ENCODE measurements at places on chromosomes 1 and 21. TPM values are rescaled to one million over a fixed set of nuclear protein-coding genes. Genes with fewer than 3 reads are reported as not detected.
A peak's percentile ranks its signal among the peaks of the same experiment; 100 is the strongest.

GRCh38 chr1:177984136-177984525, 14.3 kb upstream of the SEC16B start:
- DNase-seq = peak; percentile 45

OXCT2 gene
- 0.53 TPM for polyA plus RNA-seq

GRCh38 chr1:82390627-82391026, 589.9 kb downstream of the ADGRL2 start:
- no peak for DNase-seq

NUP210L gene
- not detected for polyA plus RNA-seq

E2F2 gene
- 0.11 TPM for polyA plus RNA-seq

TNFRSF25 gene
- 3.3 TPM for polyA plus RNA-seq

DNA sequence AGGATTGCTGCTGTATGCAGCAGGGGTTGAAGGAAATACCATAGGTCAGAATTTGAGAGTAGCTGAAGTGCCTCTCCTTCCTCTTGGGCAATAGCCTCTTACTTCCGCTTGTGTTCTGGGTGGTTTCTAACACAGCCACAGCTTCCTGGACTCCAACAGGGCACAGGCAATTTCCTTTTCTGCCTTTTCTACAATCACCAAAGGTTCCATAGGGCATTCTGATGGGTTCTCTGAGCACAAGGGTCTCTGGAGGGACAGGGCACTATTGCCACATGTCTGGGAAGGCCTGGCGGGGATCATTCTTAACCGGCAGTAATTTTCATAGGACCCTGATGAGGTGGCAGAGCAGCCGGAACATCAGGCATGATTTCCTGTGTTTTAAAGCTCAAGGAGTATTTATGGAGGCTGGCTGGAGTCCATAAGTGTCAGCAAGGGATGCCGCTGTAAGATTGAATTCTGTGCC, 5.5 kb upstream of the AGTRAP start:
- DNase-seq = no peak

- DNase-seq = no peak
These were observed 53.4 kb upstream of the C1orf185 start for GRCh38 chr1:51048670-51049069.

- no peak for DNase-seq
These were observed 37.6 kb upstream of the CLIC4 start for GRCh38 chr1:24707687-24708086.

DNA sequence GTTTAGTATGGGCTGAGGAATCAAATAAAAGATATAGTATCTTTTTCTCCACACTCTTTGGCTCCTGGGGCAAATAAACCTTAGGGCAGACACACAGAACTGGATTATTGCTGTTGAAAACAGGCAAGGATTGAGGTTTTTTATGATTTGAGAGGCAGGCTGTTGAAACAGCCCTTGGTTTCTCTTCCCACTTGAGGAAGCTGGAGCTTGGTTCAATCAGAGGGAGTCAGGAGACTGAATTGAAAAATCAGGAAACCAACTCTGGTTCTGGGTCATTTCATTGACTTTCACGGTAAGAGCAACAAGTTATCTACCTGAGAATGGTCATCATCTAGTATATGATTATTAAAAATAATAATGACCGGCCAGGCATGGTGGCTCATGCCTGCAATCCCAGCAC, 108.4 kb downstream of the CNIH3 start:
- no peak for DNase-seq

GRCh38 chr1:202578001-202578504, 132.2 kb downstream of the SYT2 start:
- no peak for DNase-seq

PPCS gene
- 27.1 TPM for polyA plus RNA-seq

PITHD1 gene
- 35.2 TPM for polyA plus RNA-seq

- DNase-seq = no peak
These were observed 1.9 kb upstream of the PIGV start for GRCh38 chr1:26785611-26786436.

GRCh38 chr1:7560128-7560527, 211.0 kb upstream of the VAMP3 start:
- DNase-seq = no peak

C1QA gene
- polyA plus RNA-seq = not detected

GRCh38 chr1:99269321-99269720, 5.0 kb downstream of the PLPPR4 start:
- no peak for DNase-seq

DNA sequence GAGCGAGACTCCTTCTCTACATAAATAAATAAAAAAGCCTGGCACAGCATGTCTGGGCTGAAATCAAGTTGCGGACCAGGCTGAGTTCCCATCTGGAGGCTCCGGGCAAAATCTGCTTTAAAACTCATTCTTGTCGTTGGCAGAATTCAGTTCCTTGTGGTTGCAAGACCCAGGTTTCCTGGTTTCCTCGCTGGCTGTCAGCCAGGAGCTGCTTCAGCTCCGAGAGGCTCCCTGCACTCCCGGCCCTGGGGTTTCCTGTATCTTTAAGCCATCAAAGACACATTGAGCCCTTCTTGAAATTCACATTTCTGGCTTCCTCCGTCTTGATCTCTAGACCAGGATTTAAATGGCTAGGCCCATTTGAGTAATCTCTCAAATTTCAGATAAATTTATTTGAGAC, 20.6 kb upstream of the SCCPDH start:
- DNase-seq = no peak

DNA sequence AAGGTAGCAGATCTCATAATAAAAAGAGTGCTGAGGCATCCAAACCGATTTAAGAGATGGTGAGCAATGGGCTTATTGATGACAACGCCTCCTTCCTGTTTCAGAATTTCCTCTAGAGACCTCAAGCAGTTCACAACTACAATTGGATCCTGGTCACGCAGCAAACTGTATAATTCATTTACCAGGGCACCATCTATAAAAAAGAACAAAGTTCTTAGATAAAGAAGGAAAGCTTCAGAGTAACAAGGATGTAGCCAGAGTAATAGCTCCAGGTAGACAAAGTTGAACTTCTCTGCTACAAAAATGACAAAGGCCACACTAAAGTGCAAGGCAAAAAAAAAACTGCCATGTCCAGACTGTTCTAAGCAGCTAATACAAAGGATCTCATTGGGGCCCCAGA, 3.4 kb downstream of the AP4B1 start:
- DNase-seq = no peak

FLG2 gene
- not detected for polyA plus RNA-seq

IKBKE gene
- polyA plus RNA-seq = 23.0 TPM

TSPEAR gene
- not detected for polyA plus RNA-seq

DMAP1 gene
- polyA plus RNA-seq = 32.4 TPM

GRCh38 chr1:171998711-171999110, 157.4 kb downstream of the DNM3 start:
- no peak for DNase-seq

DNA sequence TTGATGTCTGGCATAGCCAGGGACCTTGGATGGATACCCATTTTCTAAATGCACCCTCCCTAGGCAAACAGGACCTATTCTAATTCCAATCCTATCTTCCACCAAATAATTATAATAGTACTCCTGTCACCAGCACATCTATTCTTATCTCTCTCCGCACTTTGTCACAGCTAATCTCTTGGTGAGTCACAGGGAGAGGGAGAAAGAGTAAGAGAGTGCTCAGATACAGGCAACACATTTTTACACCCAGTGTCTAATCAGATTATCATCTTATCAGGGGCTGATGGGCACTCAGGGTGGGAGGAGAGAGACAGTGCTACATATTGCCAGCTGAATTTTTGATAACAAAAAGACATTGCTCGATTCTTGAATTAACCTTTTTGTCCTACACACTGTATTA, 275.0 kb upstream of the BEND5 start:
- DNase-seq = no peak

DNA sequence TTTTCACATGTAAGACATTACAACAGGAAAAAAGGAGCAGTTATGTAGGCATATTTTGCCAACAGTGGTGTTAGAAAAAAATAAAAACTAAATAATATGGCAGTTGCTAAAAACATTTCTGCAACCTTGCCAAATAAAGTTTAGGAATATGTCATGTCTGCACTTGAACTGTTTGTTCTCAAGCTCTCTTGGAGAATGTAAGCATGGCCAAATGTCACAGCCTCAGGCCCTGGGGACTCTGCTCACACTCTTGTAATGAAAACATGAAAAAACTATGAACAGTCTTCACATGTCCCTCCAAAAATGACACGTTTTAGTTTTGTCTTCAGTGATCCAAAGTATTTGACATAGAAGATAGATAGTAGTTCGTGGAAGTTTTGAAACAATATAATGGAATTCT, 753.3 kb downstream of the LTN1 start:
- no peak for DNase-seq

DNA sequence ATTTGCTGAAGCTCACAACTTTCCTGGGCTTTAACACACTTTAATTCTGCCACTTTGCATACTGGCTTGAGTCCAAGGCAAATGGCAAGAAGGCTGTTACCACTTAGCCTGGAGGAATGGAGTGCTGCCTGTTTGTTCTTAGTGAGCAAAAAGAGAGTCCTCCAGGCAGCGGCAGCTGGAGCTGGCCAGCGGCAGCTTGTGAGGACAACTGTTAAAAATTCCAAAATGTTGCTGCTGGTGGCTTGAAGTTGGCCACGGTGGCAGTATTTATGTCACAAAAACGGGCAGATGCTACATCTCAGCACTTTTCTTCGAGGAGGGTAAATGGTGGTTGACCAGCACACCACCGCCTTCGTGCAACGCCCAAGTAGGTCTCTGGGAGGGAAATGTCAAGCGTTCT, 27.3 kb downstream of the STPG1 start:
- DNase-seq = no peak

Data from BJ (cell line).